ENCODE measurements at places on chromosomes 7 and 10.

DNA sequence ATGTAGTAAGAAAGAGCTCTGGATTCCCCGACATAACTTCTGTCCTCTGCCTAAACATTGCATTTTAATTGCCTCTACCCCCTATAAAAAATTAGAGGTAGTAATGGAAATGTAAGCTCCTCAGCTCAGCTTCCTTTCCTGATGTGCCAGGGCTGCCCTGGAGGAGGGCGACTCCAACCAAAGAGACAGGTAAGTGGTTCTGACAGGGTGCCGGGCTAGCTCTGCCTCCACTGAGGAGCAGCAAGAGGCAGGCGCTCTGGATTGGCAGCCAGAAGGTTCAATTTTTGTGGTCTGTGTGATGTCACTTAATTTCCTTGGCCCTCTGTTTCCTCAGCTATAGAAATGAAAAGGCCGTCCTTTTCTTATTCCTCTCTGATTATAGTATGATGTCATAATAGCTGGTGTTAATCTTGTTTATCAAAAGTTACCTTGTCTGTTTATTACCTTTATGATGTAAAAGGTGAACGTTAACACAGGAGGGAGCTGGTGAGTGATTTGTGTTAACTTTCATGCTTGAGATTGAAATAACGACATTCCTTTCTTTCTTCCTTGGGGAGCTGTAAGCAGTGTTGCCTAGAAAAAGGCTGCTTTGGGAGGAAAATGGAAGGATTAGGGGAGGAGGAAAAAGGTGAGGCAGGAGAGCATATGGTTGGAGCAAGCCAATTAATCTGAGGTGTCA, 51.8 kb downstream of the ANLN start:
- DNase-seq, result no peak

GRCh38 chr7:114645451-114645850, 230.8 kb downstream of the FOXP2 start:
- no peak for DNase-seq

DNA sequence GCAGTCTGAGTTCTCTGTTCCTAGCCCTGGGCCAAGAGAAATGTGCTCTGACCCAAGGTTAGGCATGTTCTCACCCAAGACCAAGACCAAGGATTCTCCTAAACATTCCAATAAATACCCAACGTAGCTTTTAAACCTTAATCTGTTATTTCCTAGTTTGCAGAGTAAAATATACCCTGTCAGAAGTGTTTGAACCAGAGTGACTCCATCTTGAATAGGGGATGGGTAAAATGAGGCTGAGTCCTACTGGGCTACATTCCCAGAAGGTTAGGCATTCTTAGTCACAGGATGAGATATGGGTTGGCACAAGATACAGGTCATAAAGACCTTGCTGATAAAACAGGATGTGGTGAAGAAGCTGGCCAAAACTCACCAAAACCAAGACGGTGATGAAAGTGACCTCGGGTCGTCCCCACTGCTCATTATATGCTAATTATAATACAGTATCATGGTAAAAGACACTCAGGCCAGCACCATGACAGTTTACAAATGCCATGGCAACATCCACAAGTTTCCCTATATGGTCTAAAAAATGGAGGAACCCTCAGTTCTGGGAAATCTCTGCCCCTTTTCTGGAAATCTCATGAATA, 27.7 kb downstream of the PLXNA4 start:
- DNase-seq, result no peak

- DNase-seq, result no peak
Measured at GRCh38 chr10:112059220-112059619, 124.3 kb downstream of the GPAM start.

GRCh38 chr10:114616516-114616915, 41.6 kb downstream of the ABLIM1 start:
- no peak for DNase-seq

- DNase-seq, result no peak
Measured at GRCh38 chr7:68556537-68556936, 1041.7 kb upstream of the AUTS2 start.

- DNase-seq, result no peak
Measured at GRCh38 chr10:123577921-123578461, 88.2 kb upstream of the GPR26 start.

- no peak for DNase-seq
Measured at GRCh38 chr10:30629653-30630052, at the start of gene LYZL2. LYZL2 (minus strand) TSS chr10:30629753; CDS start chr10:30626915, 2,838 bp downstream.

- no peak for DNase-seq
Measured at GRCh38 chr10:21052709-21053104, 155.6 kb upstream of the NEBL start.

- no peak for DNase-seq
Measured at GRCh38 chr7:68504716-68505115, 1093.6 kb upstream of the AUTS2 start.

- DNase-seq, result peak; percentile 3
Measured at GRCh38 chr7:29457141-29457561, 106.5 kb upstream of the PRR15 start.

DNA sequence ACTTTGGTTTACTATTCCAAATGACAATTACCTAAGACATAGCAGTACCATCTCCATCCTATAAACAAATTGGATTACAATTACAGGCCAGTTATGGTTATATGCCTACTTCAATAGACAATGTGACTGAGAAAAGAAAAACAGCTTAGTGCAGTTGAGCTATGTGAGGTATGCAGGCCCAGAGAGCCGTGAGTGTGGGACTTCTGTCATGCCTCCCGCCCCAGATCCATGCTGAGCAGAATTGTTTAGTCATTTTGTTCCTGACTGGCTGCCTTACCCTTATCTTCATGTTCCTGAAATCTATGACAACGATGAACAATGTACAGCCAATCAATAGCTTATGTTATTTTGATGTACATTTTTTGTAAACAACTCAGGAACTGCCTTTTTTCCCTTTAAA, 21.7 kb downstream of the LARP4B start:
- peak; percentile 70 for DNase-seq

DNA sequence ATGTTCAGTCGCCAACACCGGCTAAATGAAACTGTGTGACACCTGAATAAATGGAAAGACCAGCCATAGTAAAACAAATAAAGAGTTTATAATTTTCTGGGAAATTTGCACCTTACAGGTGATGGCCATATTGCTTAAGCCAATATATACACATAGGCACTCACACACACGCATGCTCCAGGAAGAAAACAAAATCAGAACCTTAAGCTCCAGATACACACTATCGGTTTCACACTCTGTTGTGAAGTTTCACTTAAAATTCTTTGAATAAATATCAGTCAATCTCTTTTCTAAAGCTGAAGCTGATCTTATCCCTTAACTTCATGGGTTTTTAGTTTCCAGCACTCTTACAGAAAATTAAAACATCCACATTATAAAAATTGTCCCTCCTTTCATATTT, 226.7 kb upstream of the MDFIC start:
- no peak for DNase-seq

GRCh38 chr10:106714734-106715555, 449.6 kb downstream of the SORCS1 start:
- no peak for DNase-seq

- DNase-seq, result no peak
Measured at GRCh38 chr7:145092766-145093165, 256.9 kb upstream of the TPK1 start.

GRCh38 chr7:29987811-29988317, 1.7 kb downstream of the SCRN1 start:
- DNase-seq, result peak; percentile 78

- no peak for DNase-seq
Measured at GRCh38 chr7:919924-920341, 34.5 kb downstream of the ADAP1 start.

GRCh38 chr10:14879124-14879927, 660 bp downstream of the SUV39H2 start:
- DNase-seq, result peak; percentile 10

- DNase-seq, result no peak
Measured at GRCh38 chr7:159078193-159078910, 66.3 kb downstream of the VIPR2 start.

DNA sequence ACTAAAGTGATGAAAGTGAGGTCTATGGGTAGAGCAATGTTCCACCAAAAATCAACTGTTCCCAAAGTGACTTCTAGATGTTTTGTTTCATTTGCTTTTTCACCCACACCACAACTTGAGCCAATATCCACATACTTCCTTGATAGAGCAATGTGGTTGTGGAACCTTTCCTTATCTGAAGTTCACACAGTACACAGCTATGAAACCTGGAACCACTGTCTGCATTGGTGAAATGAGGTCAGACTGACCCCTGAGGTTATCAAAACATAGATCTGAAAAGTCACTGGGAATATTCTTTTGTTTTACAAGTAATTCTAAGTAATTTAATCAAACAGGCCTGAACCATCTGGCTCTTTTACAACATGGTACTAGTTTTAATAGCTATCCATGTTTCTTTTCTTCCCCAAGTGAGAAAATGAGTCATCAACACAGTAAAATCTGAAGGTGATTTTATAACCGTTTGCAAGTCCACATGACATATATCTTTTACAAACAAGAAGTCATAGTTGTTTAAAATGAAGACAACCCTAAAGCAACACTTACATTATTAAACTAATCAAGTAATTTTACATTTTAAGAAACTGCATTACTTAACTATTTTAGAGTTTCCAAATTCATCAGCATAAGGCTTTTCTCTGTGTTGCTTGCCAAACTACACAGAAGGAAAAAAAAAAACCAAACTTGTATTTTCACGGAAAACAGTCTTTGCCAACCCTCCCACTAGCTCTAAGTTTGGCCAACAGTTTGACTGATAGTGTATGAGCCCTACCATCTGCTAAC, 80.3 kb downstream of the LRRC17 start:
- no peak for DNase-seq

DNA sequence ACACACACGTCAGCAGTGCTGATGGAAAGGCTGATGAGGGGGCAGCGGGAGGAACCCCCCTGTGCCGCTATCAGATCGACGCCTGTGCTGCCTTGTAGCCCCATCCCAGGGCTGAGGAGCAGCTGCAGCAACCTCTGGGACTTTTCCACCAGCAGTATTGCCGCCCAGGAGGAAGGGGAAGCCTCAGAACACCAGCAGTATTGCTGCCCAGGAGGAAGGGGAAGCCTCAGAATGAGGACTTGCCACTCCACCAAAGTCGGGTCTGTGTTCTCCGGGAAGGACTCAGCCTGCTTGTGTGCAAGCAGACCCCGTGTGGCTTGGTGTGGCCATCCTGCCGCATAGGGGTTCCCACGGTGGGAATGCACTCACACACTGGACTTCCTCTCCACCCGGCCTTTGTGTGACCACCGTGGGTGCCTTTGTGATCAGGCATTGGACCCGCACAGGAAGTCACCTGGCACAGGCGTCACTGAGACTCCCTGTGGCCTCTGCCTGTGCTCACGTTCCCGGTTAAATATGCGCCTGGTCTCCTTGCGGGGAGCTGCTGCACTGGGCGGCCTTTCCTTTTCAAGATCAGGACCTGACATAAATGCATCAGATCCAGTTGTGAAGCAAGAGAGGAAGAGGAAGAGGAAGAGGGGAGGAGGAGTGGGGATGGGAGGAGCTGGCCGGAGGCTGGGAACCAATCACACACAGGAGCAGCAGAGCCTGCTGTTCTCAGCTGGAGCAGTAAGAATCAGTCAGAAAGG, 248.5 kb downstream of the DNAJB6 start:
- DNase-seq, result no peak

DNA sequence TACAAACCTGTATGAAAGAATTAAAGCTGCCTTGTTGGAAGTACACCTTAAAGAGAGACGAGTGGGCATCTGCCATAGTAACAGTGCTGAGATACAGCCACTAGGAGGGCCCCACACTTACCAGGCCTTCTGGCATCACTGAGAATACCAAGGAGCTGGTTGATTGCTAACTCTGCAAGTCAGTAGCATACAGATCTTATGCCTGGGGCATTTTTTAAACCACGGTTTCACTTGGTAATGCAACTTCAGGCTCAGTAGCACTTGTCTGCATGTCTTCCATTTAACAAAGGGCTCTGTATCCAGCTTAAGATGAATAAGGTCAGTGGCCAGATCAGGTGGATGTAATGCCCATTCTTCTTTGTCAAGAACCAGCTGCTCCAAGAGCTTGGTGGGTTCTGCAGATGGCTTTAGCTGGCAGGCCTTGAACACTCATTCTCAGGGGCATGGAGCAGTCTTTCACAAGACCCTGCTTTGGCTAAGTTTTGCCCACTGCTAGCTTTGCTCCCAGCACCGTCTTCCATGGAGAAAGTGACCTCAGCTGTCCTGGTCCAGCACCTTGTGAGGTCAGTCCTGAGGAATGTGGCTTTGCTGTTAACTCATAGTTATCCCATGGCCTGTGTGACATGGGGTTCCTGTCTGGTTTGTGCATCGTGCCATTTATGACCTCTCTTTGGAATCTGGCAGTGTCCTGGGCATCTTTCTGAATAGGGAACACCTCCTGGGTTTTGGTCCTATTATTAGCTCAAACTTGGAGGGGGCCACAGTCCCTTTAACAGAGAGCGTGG, 68.1 kb downstream of the BMPER start:
- peak; percentile 21 for DNase-seq

- no peak for DNase-seq
Measured at GRCh38 chr7:13563257-13563656, 426.2 kb downstream of the ETV1 start.

DNA sequence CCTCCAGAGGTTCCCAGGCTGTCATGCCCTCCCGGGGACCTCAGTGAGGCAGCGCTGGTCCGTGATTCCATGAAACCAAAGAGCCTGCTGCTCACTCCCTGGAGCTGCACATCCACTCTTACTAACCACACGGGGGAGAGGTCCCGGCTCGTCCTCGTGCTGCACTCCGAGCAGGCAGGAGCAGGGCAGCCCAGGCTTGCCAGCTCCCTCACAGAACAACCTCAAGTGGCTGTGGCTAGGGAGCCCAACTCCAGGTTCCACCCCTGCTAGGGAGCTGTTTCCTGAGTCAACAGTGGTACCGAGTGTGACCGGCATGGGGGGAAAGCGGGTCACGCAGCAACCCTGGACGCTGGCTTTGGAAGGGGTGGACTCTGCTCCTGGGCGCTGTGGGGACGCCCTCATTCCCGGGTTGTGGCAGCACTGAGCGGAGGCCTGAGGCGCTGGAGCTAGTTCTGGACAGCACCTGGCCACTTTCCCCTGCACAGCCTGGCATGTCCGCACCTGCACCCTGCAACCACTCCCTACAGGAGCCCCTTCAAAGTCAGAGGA, 27.9 kb upstream of the PPP2R2D start:
- no peak for DNase-seq

DNA sequence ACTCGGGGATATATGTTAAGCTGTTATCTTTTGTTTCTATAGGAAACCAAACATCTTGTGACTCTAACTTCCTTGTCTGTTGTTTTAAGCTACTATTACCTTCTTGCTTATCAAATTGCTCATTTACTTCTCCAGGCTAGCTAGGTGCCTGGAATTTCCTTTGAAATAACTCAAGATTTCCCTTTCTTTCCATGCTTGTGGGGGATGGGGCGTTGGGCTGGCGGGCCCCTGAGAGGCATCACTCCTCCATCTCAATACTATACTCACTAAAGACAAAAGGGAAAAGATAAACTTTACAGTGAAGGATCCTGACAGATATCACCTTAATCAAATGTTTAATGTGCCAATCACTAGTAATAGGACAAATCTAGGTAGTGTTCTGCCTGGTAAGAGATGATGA, 34.7 kb upstream of the MYO3A start:
- DNase-seq, result no peak
